ENCODE measurements at places on chromosomes 16 and 17. TPM values are rescaled to one million over a fixed set of nuclear protein-coding genes. Genes with fewer than 3 reads are reported as not detected.

- no peak for DNase-seq
These were observed 968.1 kb downstream of the CDH11 start for GRCh38 chr16:64153718-64154117.

- DNase-seq, result no peak
These were observed 16.9 kb downstream of the SRCAP start for GRCh38 chr16:30715750-30716445.

DNA sequence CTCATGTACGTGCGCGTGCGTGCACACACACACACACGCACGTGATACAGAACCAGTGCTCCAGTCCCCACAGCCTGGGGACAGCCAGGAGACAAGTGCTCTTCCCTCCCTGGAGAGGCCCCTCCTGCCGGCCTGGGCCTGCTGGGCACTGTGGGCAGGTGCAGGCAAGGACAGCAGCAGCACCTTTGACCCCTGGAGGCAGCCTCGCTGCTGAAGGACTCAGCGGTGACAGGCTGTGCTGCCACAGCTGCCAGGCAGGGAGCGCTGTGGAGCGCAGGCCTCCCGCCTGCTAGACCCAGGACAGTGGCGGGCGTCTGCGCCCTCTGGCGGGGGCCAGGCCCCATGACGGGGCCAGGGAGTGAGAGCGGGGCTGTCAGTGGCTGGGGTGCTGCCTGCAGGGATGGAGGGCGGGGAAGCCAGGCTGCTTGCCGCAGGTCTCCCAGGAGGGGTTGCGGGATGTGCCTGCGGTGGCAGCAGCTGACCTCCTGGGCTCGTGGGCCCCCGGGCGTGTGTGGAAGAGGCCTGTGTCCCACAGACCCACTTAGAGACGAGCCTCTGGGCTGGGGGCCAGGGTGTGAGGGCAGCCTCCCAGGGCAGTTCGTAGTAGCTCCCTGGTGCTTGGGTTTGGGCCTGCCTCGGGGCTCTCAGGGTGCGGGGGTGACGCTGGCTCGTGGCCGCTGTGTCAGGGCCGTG lies 63.5 kb upstream of the PVALEF start:
- DNase-seq, result peak; percentile 100

DNA sequence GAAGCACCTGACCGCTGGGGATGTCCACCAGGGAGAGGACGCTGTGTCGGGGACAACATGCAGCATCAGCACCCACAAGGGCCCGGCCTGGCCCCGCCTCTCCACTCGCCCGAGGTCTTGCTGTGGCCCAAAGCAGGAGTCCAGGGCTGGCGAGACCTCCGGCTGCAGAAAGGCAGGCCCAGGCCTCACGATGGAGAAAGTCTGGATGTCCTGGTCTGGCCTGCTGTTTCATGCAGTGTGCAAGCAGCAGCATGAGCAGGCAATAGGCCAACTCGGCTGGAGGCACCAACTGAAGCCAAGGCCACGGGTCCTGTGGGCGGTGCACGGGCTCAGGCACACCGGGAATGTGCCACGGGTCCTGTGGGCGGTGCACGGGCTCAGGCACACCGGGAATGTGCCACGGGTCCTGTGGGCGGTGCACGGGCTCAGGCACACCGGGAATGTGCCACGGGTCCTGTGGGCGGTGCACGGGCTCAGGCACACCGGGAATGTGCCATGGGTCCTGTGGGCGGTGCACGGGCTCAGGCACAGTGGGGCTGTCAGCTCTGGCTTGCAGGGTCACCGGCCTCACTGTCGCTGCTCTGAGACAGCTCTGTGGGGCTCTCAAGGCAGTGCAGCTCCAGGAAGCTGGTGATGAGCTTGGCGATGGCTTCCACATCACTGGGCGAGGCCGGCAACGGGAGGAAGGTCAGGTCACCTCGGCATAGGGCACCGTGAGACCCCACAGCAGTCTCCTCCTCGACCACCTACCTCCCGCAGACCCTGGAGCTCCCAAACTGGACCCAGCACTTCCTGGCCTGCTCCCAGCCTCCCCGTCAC lies 6.9 kb downstream of the CYBC1 start:
- DNase-seq, result no peak

DNA sequence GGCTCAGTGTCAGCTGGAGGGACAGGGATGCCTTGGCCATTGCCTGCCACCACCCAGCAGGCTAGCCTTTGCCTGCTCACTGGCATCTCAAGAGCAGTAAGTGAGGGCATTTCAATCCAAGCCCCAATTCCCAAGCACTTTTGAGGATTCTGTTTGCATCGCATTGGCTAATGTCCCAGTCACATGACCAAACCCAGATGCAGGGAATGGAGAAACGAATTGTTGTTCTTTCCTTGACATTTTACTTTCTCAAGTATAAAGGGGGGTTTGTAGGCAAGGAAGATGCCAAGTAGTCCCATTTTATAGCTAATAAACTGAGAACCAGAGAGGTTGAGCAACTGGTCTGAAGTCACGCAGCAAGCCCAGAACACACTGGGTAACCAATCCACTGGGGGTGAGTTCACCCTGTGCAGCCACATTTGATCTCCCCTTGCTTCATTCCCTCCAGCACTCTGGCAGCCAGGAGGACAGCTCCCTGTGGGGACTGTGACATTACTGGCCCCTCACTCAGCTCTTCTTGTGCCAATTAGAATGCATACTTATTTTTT lies 193.8 kb upstream of the CACNG3 start:
- no peak for DNase-seq

DNA sequence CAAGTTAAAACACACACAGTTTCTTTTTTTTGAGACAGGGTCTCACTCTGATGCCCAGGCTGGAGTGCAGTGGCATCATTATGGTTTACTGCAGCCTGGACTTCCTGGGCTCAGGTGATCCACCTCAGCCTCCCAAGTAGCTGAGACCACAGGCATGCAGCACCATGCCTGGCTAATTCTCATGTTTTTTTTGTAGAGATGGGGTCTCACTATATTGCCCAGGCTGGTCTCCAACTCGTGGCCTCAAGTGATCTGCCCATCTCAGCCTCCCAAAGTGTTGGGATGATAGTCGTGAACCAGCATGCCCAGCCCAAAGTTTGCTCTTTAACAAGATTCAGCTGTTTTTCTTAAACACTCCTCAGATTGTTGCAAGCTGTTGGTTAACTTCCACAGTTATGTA lies 39.0 kb downstream of the PRPSAP2 start:
- no peak for DNase-seq

DNA sequence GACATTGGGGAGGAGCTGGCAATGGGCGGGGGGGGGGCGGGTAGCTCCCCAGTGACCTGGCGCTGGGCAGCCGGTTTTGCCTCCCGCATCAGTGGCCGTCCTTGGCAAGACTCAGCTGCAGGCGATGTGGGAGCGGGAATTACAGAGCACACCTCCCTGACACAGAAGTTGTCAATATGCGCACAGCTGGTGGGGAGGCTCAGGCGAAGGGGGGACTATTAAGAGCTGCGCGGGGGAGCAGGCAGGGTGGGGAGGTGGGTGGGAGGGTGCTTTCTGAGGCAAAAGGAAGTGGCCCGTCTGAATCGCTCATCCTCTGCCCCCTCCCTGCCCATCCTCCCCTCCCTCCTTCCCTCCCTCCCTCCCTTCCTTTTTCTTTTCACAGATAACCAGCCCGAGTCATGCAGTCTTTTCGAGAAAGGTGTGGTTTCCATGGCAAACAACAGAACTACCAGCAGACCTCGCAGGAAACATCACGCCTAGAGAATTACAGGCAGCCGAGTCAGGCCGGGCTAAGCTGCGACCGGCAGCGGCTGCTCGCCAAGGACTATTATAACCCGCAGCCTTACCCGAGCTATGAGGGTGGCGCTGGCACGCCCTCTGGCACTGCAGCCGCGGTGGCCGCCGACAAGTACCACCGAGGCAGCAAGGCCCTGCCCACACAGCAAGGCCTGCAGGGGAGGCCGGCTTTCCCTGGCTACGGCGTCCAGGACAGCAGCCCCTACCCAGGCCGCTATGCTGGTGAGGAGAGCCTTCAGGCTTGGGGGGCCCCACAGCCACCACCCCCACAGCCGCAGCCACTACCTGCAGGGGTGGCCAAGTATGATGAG lies 44.0 kb downstream of the SREBF1 start:
- DNase-seq, result peak; percentile 83

DNA sequence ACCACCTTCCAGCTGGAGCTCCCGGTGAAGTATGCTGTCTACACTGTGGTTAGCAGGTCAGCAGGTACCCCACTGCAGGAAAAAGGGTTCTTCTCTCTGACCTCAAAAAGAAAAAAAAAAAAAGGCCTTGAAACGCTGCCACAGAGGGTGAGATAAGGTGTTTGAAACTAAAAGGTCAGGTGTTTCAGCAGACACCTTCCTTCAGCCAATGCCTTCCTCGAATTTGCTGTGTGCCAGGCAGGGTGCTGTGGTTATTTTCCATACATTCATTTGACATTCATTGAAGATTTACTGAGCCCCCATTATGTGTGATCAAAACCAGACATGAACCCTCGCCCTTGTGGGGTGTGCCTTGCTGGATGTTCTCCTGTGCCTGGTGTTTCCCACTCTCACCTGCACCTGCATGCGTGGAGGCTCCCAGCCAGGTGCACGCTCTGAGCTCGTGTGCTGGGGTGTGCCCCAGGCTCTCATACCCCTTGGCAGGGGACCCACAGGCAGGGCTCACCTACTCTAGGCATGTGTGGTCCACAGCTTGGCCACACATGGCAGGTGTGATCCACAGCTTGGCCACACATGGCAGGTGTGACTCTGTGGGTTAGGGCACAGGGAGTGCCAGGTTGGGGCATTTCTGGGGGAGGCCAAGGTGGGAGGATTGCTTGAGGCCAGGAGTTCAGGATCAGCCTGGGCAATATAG lies 15.8 kb upstream of the ITGAD start:
- DNase-seq, result no peak

GRCh38 chr16:2045965-2046892 lies 1.4 kb downstream of the NTHL1 start:
- no peak for DNase-seq

DNA sequence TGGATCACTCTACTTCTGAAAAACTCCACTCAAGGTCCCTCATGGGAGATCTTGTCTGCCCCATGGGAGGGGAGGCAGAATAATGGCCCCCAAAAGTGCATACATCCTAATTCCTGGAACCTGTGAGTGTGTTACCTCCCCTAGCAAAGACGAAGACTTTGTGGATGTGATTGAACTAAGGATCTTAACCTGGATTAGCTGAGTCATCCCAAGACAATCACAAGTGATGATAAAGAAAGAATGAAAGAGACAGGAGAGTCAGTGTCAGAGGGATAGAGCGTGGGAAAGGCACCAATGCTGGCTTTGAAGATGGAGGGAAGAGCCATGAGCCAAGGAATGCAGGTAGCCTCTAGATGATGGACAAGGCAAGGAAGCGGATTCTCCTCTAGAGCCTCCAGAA lies 374.7 kb upstream of the DYNLRB2 start:
- no peak for DNase-seq

- no peak for DNase-seq
These were observed 8.9 kb upstream of the LGALS9 start for GRCh38 chr17:27621942-27622559.

DNA sequence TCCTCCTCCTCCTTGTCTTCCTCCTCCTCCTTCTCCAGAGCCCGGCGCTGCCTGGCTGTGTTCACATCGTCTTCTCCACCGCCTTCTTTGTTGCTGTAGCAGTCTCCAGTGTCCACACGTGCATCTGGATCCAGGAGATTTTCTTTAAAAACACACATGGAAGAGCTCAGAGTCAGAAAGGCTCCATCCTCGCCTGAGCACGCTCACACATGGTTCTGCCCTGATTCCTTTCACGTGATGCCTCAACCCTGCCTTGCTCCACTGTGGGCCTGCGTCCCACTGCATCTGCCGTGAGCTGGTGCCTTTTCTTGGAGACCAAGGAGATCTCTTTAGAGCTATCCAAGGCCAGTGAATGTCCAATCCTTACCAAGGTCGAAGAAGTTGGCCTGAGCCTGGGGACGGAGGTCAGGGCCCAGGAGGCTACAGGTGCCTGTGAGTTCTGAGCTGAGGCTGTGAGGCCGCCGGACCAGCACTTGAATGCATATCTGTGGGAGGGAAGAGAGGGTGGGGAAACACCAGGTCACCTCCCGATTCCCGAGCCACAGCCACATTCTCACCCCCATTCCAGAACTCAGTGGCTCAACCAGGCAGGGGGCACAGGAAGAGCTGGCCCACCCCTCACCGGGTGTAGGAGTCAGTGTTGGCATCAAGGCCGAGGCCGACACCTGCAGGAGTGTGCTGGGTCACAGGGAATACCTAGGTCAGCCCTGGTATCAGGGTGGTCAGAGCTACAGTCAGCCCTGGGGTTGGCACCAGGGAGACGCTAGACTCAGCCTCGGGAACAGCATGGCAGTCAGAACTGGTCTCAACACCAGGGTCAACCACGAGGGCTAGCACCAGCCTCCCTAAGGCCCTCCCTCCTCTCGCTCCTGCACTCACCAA lies 37.6 kb downstream of the HASPIN start:
- DNase-seq, result peak; percentile 28

GRCh38 chr17:75570772-75571171 lies 16.8 kb upstream of the MYO15B start:
- no peak for DNase-seq

DNA sequence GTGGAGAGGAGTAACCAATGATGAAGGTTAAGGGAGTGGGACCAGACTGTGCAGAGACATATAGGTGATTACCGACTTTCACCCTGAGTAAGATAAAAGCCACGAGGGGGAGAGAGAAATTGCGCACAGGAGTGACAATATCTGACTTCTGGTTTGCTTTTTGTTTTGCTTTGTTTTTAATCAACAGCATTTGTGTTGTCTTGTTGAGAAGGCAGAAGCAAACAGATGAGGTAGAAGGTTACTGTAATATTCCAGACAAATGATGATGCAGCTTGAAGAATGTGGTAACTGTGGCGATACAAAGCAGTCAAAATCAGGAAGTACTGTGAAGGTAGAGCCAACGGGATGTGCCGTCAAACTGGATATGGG lies 7.5 kb downstream of the PELP1 start:
- DNase-seq, result no peak

- DNase-seq, result no peak
These were observed 18.5 kb upstream of the CCL23 start for GRCh38 chr17:36036235-36036634.

DNA sequence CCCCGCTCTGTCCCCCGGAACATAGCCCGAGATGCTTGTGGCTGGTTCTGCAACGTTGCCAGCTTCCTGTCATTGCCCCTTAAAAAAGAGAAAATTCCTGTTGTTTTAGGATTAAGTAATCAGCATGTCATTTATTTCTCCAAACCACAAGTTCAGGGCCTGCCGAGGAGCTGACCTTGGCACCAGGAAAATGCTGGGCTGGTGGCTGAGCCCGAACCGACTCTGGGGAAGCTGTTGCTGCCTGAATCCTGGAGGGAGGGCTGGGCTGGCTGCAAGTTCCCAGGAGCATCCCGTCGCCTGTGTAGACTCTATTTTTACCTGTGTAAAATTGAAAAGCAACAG lies 130.9 kb upstream of the FOXF1 start:
- no peak for DNase-seq

DNA sequence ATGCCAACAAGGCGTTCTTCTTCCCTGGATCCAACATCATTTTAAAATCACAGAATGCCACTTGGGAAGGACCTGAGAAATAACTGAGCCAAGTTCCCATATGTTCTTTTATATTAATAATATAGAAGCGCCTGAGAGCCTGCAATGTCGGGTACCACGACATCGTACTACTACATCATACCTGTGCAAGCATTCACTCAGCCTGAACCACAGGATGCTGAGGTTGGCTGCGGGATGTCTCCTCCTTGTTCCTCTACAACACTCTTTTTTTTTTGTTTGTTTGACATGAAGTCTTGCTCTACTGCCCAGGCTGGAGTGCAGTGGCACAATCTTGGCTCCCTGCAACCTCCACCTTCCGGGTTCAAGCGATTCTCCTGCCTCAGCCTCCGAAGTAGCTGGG lies 2.1 kb upstream of the ATP2C2 start:
- DNase-seq, result no peak

- peak; percentile 99 for DNase-seq
These were observed 6.0 kb upstream of the ZNF205 start for GRCh38 chr16:3106205-3106928.

TOX3 gene
- total RNA-seq, result 14.1 TPM

CBX2 gene
- 89.1 TPM for total RNA-seq

CCNF gene
- total RNA-seq, result 81.5 TPM

FAM117A gene
- total RNA-seq, result 24.3 TPM

DNAJC7 gene
- total RNA-seq, result 97.3 TPM

TMEM88 gene
- 27.0 TPM for total RNA-seq

Data from H7 (cell line).